ENCODE measurements at places on chromosomes 2 and 18. TPM values are rescaled to one million over a fixed set of nuclear protein-coding genes. Genes with fewer than 3 reads are reported as not detected.

The SCYGR4 gene
- polyA plus RNA-seq: not detected

DNA sequence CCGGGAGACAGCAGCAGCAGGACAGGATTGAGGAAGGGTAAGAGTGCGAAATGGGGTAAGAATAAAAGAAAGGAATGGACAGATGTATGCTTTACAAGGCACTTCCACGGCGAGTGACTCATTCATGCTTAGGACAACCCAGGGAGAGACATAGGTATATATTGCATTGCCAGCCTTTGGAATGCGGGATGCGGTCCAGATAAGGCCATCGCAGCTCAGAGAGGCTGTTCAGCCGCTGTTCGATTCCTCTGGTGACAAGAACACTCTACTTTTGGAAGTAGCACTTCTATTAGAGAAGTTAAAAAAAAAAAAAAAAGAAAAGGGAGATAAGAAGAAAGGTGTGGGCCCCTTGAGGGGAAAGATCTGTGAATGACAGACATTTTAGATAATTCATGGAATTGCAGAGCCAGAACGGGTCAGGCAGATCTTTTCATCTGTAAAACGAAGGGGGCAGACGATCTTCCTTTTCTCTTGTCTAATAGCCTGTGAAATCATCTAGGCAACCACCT, 819 bp upstream of the NCOA1 start:
- no peak for DNase-seq

GRCh38 chr2:144079803-144080202, 440.1 kb downstream of the ZEB2 start:
- no peak for DNase-seq

DNA sequence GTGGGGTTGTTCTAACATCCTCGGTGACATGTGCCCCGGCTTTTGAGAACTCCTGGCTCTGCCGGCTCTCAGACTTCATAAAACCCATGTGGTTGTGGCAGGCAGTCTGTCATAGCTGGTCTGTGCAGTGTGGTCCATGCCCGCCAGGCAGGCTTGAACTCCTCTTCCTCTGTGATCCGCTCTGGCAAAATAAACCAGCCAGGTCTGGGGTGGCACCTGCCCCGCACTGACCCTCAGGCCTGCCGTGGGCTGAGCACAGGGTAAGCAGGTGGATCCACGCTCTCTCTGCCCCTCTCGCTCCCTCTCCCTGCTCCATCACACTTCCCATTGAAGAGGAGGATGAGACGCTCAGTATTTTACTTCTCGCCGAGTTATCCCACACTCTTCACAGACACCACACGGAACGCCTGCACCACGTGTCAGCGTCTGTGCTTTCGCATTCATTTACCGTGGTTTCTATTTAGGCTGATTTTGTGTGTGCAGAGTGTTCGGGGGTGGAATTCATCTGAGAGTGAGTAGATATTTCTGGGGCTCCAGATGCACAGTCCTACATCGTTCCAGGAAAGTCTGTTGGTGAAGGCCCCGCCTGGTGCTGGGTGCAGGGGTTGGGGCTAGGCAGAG, 56.4 kb downstream of the RTP5 start:
- peak; percentile 51 for DNase-seq

Data from spleen (tissue), 13 donors.